ENCODE measurements at places on chromosomes 3 and 15. TPM values are rescaled to one million over a fixed set of nuclear protein-coding genes. Genes with fewer than 3 reads are reported as not detected.

Gene LTF
- total RNA-seq, result 2.2 TPM

Gene RBP2
- 0.78 TPM for total RNA-seq

Gene ITIH1
- not detected for total RNA-seq

Gene BUB1B
- 1.8 TPM for total RNA-seq

Gene ANKRD63
- total RNA-seq, result not detected

Gene CHCHD4
- 21.4 TPM for total RNA-seq

Gene CLSTN2
- 25.4 TPM for total RNA-seq

Gene IQCF5
- not detected for total RNA-seq

Gene ADAMTS7
- total RNA-seq, result 36.4 TPM

Gene CLRN1
- not detected for total RNA-seq

Gene ADAMTS17
- 0.10 TPM for total RNA-seq

Gene CEMIP
- total RNA-seq, result 17.2 TPM

Gene THSD4
- 1.6 TPM for total RNA-seq

Gene FGF7
- 39.2 TPM for total RNA-seq

Gene C15orf61
- 4.6 TPM for total RNA-seq

Gene GNAT1
- 4.4 TPM for total RNA-seq

Gene GPR171
- total RNA-seq, result not detected

Gene GOLGA8T
- not detected for total RNA-seq

Gene SAMD7
- not detected for total RNA-seq

Gene STAB1
- total RNA-seq, result 0.16 TPM

Gene STAC
- total RNA-seq, result 0.32 TPM

Gene GMPPB
- total RNA-seq, result 21.9 TPM

Gene CADPS
- not detected for total RNA-seq

Gene SCAMP5
- total RNA-seq, result 0.56 TPM

Gene ZNF619
- total RNA-seq, result 2.6 TPM

Gene CPLX3
- not detected for total RNA-seq

Gene ZKSCAN7
- total RNA-seq, result 8.8 TPM

Gene PLA1A
- total RNA-seq, result 2.8 TPM

Measured in myocyte (in vitro differentiated cells).